ENCODE measurements at places on chromosomes 4 and X.

DNA sequence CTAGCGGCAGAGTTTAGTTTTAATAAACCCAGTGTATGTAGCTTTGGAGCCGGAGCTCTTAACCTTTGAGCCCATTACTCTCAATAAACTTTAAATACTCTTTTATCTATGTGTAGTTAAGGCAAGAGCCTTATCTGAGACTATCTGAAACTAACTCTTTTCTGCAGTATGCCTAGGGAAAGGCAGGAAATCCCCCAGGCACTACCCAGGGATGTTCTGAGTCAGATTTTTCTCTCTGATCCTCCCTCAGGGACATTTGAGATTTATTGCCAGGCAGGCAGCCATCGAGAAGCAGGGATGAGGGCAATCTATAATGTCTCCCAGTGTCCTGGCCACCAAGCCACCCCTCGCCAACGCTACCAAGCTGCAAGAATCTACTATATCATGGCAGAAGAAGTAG is 39.1 kb downstream of the HEPH start:
- DNase-seq, result no peak

GRCh38 chr4:6902318-6903042 is 7.1 kb upstream of the TBC1D14 start:
- DNase-seq, result no peak

DNA sequence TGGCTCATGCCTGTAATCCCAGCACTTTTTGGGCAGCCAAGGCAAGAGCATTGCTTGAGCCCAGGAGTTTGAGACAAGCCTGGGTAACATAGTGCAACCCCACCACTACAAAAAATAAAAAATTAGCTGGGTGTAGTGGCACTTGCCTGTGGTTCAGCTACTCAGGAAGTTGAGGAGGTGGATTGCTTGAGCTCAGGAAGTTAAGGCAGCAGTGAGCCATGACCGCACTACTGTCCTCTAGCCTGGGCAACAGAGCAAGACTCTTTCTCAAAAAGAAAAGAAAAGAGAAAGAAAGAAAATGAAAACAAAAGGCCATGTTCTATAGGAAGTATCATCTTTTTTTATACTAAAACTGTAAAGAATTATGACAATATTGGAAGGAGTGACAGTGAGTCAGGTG is 38.5 kb downstream of the NEK1 start:
- DNase-seq, result no peak

- DNase-seq, result no peak
Observed at GRCh38 chr4:174628191-174628590, 105.9 kb upstream of the HPGD start.

DNA sequence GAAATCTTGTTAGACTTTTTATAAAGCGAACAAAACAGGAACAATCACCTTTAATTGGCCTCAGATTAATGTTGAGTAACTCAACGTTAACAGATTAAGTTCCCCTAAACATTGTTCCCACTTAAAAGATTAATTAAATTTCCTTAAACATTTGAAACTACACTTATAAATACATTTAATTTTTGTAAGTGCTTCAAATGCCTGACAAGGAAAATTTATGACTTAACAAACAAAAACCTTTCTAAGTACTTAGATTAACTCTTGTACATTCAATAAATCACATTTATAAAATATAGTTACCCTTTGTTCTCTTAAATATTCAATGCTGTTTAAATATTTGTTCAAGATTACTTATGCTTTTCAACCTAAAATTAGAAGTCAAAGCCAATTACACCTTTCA is 39.4 kb upstream of the OCIAD2 start:
- DNase-seq, result no peak

- DNase-seq, result no peak
Observed at GRCh38 chrX:111410590-111411078, 1.4 kb downstream of the DCX start.

- DNase-seq, result peak; percentile 24
Observed at GRCh38 chrX:149830192-149830873, 48.6 kb downstream of the MAGEA9 start.

- DNase-seq, result peak; percentile 20
Observed at GRCh38 chrX:41781500-41781899, 57.5 kb downstream of the GPR82 start.

- DNase-seq, result peak; percentile 85
Observed at GRCh38 chr4:153204247-153204671, at the start of gene TRIM2. Gene TRIM2 (plus strand): TSS chr4:153204443. CDS start chr4:153204531, 88 bp downstream.

GRCh38 chr4:150149381-150149780 is 71.1 kb downstream of the DCLK2 start:
- peak; percentile 55 for DNase-seq

DNA sequence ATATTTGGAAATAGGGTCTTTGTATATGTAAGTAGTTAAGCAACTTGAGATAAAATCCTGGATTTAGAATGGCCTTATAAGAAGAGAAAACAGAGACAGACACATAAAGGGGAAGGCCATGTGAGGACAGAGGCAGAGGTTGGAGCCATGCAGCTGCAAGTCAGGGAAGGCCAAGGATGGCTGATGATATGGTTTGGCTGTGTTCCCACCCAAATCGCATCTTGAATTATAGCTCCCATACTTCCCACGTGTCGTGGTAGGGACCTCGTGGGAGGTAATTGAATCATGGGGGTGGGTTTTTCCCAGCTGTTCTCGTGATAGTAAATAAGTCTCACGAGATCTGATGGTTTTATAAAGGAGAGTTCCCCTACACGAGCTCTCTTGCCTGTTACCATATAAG is 76.3 kb downstream of the STK32B start:
- DNase-seq, result peak; percentile 47

GRCh38 chr4:124035364-124036041 is 638.9 kb downstream of the SPRY1 start:
- DNase-seq, result no peak

DNA sequence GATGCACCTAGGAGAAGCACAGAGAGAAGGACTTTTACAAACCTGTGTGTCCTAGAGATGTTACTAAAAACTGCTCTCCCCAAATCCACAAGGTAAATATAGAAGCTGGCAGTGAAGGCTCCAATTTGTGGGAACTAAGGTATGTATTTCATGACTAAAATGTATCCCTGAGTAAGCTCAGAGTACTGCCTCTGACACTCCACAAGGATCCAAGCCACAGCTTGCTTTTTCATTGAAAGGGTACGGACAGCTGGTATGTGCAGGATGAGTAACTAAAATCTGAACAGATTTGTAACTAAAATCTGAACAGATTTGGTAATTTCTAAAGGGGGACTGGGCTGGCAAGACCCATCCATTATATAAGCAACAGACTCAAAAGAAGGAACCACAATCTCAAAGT is 187.6 kb downstream of the DCLK2 start:
- DNase-seq, result no peak

DNA sequence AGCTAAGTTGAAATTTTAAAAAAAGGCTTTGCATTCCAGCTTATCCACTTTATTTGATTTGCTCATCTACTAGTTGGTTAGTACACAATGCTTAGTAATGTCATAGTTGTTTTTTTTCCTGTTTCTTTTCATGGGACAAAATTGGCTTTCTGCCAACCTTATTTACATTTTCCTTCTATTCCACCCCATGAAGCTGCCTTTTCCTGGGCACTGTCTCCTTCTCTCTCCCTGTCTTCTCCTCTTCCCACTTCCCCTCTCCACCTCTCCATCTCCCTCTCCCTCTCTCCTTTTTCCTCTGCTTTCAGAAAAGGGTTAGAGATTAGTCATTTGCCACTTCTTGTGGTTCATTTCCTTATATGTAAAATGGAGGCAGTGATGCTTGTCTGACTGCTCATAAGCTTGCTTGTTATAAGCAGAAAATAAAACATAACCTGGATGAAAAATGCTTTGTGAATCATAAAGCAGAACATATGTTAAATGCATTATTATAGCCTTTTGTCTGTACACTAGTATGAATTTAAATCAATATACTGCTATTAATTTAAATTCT is 181.9 kb downstream of the CEP135 start:
- DNase-seq, result peak; percentile 45

- peak; percentile 61 for DNase-seq
Observed at GRCh38 chrX:130060122-130061069, 49.9 kb downstream of the ELF4 start.

GRCh38 chr4:4969298-4969697 is 50.0 kb downstream of the CYTL1 start:
- no peak for DNase-seq

All from fibroblast of skin of right quadriceps (primary cell).